Inflammatory macrophage treated with lipopolysaccharide for 4 hours (primary cell): ENCODE measurements at places on chromosomes 11 and 22.

GRCh38 chr22:19990609-19991394, 25.8 kb downstream of the ARVCF start:
- no peak for DNase-seq

GRCh38 chr11:43789700-43790443, 90.8 kb upstream of the ALKBH3 start:
- no peak for DNase-seq

- DNase-seq: no peak
These were observed 71.5 kb upstream of the BID start for GRCh38 chr22:17845790-17846189.

DNA sequence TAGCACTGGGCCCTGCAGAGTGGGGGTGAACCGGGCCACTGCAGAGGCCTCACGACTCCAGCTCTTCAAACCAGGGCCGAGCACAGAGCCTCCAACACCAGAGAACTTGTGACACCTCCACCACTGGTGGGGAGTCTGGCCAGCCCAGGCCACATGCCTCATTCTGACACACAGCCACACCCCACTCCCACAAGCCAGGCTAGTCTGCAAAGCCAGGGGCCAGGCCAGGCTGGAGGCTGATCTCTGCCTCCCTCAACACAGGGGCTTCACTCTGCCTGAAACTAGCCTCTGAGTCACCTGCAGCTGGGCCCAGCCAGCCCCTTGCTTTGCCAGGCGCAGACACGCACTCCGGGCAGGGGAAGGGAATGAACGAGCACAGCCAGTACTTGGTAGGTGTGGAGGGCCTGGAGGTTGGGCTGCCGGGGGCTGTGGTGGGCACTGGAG, 102.9 kb downstream of the MED15 start:
- DNase-seq: no peak

DNA sequence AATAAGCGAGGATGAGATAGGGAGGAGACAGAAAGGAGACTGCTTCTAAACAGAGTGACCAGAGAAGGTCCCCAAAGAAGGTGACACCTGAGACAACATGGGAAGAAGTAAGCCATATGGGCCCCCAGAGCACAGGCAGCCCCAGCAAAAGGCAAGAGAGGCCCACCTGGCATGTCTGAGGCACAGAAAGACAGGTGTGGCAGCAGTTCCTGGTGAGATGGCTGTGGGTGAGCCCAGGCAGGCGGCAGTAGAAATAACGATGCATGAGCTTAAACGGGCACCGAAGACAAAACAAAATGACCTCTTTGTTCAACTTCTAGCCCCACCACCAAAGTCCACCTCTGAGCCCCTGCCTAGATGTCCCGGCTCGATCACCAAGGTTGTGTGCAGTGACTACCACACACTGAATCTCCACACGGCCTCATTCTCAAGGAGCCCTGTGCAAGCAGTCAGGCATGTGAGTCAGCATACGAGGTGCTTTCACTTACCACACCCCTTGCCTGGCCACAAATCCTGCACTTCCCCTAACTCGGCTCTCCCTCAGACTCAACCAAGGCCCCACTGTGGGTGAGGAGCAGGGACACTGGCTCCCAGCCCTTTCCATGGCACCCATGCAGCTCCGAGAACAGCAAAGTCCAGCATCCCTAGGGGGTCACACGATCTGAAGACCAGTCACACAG, 77.6 kb downstream of the PACSIN2 start:
- peak; percentile 94 for DNase-seq

DNA sequence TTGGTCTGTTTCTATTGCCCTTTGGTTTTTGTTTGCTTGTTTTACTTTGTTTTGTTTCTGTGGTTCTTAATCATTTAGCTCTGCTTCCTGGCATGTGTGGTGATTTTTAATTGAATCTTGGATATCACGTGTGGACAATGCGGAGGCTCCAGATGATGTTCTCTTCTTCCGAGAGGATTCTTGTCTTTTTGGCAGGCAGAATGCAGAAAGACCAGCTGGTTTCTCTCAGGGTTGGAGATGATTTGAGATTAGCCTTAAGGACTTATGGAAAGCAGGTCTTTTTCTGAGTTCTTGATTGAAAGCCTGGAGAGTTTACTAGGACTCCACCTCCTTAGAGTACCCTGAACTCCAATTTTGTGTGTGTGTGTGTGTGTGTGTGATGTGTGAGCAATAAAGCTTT, 21.0 kb upstream of the ANO1 start:
- no peak for DNase-seq

DNA sequence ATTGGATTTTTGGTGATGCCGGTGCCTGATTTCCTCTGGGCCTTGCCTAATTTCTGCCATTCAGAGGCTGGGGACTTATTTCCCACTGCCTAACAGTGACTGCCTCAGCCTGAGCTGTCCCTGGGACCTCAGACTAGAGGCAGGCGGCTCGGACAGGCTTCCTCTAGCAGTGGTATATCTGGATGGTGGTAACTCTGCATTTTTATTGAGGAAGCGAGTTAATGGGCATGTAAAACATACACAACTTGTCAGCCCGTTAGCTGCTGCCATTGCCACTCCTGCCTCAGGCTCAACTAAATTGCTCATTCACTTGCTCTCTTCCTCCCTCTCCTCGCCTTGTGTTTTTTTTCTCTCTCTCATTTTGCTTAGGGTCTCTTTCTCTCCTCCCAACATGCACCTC, 561.6 kb downstream of the BUD13 start:
- no peak for DNase-seq

- DNase-seq: no peak
These were observed 115.4 kb downstream of the C11orf58 start for GRCh38 chr11:16853859-16854258.

DNA sequence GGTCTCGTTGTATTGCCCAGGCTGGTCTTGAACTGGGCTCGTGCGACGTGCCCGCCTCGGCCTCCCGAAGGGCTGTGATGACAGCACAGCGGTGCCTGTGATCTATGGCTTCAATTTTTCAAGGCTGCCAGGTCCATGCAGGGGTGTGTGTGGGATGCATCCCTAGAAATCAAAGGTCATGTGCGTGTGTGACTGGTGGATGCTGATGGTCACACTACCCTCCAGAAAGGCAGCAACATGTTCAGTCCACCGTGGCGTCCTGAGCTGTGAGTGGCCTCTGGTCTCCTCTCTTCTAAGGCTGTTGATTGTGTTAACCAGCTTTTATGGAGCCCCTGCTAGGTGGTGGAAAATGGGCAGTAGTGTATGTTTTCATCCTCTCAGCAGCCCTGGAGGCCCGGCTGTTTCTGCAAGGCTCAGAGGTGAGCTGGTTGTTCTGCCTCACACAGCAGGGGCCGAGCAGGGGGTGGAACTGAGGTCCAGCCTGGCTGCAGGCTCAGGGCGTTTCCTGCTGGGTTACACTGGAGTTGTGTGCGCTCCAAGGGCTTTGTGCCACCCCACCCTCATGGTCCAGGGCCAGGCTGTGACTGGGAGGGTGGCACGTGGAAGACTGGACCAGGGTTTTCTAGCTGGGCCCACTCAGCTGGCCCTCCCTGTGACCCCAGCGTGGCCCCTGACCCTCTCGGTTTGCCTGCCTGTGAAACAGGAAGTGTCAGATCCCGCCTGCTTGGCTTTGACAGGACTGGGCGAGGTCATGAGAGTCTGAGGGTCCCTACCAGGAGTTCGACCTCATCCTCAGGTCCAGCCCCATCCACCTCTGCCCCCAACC, 7.7 kb downstream of the BIK start:
- DNase-seq: no peak

GRCh38 chr11:11213117-11213516, 139.9 kb downstream of the CSNK2A3 start:
- DNase-seq: no peak

GRCh38 chr11:21807350-21807749, 385.5 kb upstream of the ANO5 start:
- no peak for DNase-seq

DNA sequence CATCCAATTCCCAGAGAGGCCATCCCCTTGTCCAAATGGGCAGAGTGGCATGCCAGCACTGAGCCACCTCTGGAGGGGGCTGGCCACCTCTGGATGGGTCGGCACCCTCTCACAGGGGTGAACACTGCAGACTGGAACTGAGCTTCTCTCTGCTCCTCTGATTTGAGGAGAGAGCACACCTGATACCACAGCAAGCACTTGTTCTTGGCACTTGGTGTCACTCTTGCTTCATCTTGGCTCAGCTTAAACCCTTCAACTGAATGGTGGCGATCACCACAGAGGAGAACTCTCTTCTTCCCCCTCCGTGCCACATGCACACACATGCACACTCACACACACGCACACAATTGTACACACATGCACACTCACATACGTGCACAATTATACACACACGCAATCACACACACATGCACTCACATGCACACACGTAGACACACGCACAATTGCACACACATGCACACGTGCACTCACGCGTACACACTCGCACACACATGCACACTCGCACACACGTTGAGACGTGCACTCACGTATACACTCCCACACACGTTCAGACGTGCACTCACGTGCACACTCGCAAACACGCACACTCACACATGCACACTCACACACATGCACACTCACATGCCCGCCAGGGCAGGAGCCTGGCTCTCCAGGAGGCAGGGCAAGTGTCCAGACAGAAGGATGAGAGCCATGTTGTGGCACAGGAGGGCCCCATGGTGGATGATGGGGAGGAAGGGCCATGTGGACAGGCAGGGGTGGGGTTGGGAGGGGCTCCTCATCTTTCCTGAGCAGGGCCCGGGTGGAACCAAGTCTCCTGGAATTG, 23.4 kb downstream of the OVOL1 start:
- DNase-seq: peak; percentile 29

DNA sequence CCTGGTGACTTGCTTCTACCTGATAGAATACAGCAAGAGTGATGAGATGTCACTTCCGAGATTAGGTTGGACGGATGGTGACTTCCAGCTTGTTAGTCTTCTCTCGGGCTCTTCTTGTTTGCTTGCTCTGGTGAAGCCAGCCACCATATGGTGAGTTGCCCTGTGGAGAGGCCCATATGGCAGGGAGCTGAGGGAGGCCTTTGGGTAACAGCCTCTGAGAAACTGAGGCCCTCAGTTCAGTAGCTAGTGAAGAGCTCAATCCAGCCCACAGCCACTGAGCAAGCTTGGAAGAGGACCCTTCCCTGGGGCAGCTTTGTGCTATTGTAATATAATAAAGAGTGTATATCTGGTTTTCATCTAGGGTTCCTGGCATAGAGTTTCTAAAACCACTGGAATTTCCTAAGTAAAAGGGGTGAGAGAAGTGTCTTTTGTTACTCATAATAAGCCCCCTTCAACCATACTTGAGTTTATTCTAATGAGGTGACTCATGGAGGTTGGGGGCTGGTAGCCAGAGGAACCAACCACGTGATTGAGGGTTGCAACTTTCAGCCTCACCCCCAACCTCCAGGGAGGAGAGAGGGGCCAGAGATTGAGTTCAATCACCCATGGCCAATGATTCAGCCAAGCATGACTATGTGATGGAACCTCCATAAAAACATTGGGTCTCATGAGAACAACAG, 8.0 kb upstream of the TPCN2 start:
- peak; percentile 63 for DNase-seq

- DNase-seq: no peak
These were observed 14.0 kb downstream of the ADAMTS8 start for GRCh38 chr11:130414107-130415080.

DNA sequence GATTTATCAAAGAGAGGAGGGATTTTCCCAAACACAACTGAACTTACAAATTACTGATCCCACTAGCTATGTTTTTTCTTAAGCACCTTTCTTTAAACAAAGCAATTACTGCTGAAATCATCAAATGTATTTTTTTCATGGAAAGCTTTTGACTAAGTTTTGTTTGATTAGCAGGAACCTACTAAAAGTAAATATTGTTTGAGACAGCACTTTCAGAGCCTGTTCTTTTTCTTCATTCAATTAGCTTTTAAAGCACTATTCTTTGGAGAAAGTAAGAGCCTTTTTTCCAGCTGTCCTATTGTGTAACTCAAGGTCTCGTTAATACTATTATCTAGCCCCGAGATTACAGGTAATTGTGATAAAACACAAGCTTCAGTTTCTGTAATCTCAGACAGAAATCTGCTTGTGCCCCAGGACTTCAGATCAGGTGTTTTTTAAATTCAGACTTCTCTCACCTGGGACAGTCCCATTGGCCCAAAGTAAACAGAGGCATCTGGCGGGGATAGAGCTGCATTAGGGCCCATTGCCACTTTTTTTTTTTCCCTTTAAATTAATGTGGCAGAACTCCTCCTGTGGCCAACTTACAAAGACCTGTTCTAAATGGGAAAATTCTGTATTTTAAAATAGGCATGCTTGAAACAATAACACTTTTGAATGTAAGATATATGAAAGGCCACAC, 11.0 kb downstream of the CSTPP1 start:
- no peak for DNase-seq

DNA sequence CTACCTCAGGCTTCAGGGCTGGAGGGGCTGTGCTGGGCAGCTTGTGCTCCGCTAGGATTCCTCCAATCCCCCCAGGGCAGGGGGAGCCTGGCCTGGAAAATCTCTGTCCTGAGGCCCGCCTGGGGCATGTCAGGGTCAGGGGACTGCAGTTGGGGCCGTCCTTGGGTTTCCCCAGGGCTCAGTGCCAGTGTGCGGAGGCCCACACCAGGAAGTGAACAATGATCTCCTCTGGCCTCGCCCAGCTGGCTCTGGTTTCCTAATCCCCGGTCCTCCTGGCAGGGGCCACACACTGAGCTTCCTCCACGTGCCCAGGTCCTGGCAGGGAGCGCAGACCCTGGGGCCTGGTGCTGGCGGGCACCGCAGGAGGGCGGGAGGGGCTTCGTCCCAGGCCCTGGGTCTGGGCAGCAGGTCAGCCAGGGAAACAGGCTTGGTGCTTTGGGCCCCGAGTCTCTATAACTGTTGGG, 1.4 kb upstream of the MUC2 start:
- DNase-seq: peak; percentile 78

DNA sequence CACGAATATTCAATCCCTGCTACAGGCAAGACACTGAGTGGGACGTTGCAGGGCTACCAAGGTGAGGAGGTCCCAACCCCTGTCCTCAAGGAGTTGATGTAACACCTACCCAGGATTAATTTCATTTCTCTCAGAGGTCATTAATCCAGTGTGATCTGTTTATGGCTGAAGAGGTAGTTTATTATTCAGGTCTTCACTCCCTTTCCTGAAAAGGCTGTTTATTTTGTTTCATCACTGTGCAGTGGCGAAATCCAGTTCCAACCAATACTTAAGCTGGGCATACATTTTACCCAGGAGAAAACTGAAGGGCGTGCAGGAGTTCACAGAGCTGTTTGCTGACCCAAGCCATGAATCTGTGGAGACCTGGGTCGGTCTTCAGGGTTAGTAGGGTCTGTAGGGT, 2.7 kb upstream of the PTPRJ start:
- no peak for DNase-seq

- DNase-seq: no peak
These were observed 415 bp downstream of the CENATAC start for GRCh38 chr11:118998388-118998717.

GRCh38 chr11:89327885-89328284, 150.2 kb downstream of the TYR start:
- DNase-seq: no peak

- DNase-seq: no peak
These were observed 28.5 kb upstream of the CCDC34 start for GRCh38 chr11:27391331-27392015.
